Amniotic epithelial cell (primary cell): ENCODE measurements at places on chromosomes 11 and 22.

- DNase-seq: no peak
Observed at GRCh38 chr11:118211006-118211405, 13.8 kb downstream of the JAML start.

DNA sequence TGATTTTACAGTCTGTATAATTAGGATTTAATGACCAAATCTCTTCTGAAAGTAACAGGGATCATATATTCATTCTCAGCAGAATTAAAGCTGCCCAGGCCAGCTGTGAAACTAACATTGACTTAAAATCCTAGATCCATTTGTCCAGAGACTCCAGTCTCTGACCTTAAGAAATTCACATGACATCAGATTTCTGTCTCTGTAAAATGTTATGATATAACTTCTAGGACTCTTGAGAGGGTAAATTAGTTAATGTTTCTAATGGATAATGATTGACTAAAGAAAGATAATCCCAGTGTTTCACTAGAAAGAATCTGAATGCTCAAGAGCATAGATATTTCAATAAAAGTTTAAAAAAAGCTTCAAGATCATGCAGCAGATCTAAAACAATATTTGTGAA is 6.3 kb downstream of the NOX4 start:
- DNase-seq: no peak

- DNase-seq: no peak
Observed at GRCh38 chr22:36010090-36010489, 18.5 kb downstream of the RBFOX2 start.

GRCh38 chr11:104916442-104916841 is 18.2 kb upstream of the CASP12 start:
- no peak for DNase-seq

DNA sequence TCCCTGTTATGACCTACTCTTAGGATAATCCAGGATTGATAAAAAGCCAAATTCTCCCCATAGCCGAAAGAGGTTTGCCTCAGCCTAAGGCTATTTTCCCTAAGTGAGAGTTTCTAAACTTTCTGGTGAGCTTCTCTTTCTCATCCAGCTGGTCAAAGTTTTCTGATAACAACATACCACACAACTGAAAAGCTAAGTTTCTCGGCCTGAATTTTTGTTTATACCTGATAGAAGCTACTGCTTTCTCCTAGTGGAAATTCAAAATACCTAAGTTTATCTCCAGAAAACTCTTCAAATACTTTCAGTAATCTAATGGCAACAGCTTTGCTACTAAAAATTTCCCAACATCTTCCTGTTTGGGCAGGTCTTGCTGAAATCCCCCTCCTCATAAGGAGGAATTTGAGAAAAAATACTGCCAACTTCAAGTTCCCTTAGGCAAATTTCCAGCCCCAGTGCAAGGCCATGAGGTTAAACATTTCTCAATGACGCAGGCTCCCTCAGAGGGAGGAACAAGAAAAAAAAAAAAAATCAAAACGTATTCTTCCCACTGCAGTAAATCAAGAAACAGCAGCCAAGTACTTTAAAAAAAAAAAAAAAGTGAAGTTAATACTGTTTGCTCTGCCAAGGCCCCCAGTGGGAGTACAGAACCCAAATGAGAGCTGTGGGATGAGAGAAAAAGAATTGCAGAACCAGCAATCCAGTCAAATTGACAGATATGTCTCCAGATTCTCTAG is 127.0 kb downstream of the MRTFA start:
- peak; percentile 99 for DNase-seq

GRCh38 chr22:50612528-50613221 is 12.1 kb downstream of the MAPK8IP2 start:
- no peak for DNase-seq

DNA sequence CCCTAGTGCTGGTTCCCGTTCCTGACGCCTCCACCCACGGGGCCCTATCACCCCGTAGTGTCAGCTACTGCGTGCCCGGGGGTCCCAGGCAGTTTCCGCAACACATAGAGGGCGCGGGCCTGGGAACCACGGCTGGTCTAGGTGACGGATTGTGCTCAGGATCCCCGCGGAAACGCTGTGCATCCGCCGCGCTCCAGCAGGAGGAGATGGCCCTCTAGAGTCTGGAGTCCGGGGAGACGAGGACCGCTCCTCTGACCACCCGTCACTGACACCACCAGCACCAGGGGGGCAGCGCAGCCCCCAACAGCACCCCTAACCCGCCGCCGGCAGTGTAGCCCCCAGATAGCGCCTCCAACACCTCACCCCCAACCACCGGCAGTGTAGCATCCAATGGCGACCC is 4.4 kb upstream of the RFPL3 start:
- DNase-seq: no peak
